ENCODE measurements at places on chromosomes 5 and 9. TPM values are rescaled to one million over a fixed set of nuclear protein-coding genes. Genes with fewer than 3 reads are reported as not detected.

The DMRTA1 gene
- polyA plus RNA-seq, result not detected

The C5orf34 gene
- 0.77 TPM for polyA plus RNA-seq

The PCDHB10 gene
- not detected for polyA plus RNA-seq

The AK6 gene
- 77.0 TPM for polyA plus RNA-seq

The GRIN1 gene
- not detected for polyA plus RNA-seq

The BTNL9 gene
- polyA plus RNA-seq, result not detected

The HDAC3 gene
- 100 TPM for polyA plus RNA-seq

The SPATA9 gene
- 0.46 TPM for polyA plus RNA-seq

The ELAVL2 gene
- not detected for polyA plus RNA-seq

The GLDC gene
- not detected for polyA plus RNA-seq

The TCF7 gene
- polyA plus RNA-seq, result 600 TPM

The ZNF782 gene
- 2.0 TPM for polyA plus RNA-seq

The FOXD4L6 gene
- not detected for polyA plus RNA-seq

The RETREG1 gene
- polyA plus RNA-seq, result 126 TPM

The NKD2 gene
- 0.14 TPM for polyA plus RNA-seq

The AQP3 gene
- polyA plus RNA-seq, result 124 TPM

The TRPM3 gene
- not detected for polyA plus RNA-seq

The ADAMTS16 gene
- polyA plus RNA-seq, result not detected

The TAL2 gene
- not detected for polyA plus RNA-seq
